ENCODE measurements at places on chromosomes 11 and 22. TPM values are rescaled to one million over a fixed set of nuclear protein-coding genes. Genes with fewer than 3 reads are reported as not detected.
A peak's percentile ranks its signal among the peaks of the same experiment; 100 is the strongest.

- no peak for DNase-seq
These were observed 81.0 kb downstream of the FBXO7 start for GRCh38 chr22:32555581-32555980.

DNA sequence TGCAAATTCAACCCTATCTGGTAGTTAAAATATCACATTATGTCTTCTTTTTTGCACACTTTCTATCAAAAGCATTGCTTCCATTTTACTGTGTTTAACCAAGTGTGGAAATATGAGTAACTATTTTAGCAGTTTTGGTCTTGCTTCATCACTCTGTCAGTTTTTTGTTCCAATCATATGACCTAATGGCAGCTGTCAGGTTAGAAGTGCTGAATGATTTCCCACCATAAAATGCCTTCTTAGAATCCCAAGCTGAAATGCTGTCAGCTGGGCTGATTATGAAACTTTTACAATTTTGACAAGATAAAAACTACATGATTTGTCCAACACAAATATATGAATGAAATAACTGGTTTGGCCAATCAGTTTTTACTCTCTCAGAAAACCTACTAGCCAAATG is 1654.6 kb upstream of the RAG2 start:
- DNase-seq, result no peak

- no peak for DNase-seq
These were observed 774.6 kb upstream of the RAG2 start for GRCh38 chr11:37372667-37373066.

DNA sequence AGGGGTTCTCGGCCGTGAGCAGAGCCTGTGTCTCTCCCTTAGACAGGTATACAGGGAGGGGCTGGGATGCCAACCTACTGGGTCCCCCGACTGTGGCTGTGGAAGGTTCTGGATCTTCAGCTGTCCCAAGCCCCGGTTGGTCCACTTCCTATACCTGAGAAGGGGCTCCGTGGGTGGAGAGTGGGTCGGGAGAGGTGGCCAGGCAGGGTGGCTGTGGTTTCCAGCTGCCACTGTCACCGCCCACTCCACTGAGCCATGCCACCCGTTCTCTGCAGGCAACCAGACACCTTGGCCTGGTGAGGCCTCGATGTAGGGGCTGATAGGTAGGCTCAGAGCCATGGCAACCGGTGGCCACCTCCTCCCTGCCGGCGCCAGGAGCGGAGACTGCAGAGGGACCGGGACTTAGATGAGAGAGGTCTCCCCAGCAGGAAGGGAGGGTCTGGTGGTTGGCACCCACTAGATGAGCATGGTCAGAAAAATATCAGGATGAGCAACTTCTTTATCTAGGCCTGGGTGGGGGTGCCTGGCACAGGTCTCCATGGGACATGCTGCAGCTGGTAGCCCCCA is 53.8 kb downstream of the TRIOBP start:
- no peak for DNase-seq

DNA sequence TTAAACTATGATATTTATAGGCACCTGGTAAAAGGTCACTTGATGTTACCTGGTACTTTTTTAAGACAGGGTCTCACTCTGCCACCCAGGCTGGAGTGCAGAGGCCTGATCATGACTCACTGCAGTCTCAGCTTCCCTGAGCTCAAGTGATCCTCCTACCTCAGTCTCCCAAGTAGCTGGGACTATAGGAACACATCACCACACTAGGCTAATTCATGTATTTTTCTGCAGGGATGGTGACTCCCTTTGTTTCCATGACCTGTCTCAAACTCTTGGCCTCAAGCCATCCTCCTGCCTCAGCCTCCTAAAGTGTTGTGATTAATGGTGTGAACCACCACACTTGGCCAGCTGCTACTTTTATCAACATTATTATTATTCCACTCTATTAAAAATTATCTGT is 47.6 kb downstream of the OR4C45 start:
- no peak for DNase-seq

- no peak for DNase-seq
These were observed 109.1 kb upstream of the TIMP3 start for GRCh38 chr22:32692371-32692770.

DNA sequence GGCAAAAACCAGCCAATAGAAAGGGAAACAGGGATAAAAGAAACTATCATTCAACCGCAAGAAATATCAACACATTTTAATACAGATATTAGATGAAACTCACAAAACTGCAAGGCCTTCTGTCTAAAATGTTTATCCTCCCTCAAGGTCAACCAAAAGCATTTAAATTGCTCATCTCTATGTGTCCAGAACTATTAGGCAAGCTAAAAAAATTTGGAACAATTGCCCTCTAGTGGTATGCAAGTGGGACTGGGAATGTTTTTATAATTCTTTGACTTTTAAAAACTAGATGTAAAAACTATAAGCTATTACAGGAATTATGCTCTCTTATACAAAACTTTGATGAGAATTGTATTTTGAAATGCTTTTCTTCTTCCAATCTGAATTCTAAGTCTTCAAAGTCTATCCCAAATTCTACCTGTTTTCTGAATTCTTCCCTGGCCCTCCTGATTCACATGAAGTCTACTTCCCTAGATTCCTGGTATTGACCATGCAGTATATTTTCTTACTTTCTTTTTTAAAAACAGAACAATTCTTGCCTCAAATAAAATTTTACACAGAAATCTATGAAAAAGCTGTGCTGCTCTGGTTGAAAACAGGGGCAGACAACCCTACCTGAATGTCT is 4.9 kb downstream of the CWC15 start:
- no peak for DNase-seq

- no peak for DNase-seq
These were observed 30.6 kb downstream of the RAB30 start for GRCh38 chr11:83041126-83041525.

DNA sequence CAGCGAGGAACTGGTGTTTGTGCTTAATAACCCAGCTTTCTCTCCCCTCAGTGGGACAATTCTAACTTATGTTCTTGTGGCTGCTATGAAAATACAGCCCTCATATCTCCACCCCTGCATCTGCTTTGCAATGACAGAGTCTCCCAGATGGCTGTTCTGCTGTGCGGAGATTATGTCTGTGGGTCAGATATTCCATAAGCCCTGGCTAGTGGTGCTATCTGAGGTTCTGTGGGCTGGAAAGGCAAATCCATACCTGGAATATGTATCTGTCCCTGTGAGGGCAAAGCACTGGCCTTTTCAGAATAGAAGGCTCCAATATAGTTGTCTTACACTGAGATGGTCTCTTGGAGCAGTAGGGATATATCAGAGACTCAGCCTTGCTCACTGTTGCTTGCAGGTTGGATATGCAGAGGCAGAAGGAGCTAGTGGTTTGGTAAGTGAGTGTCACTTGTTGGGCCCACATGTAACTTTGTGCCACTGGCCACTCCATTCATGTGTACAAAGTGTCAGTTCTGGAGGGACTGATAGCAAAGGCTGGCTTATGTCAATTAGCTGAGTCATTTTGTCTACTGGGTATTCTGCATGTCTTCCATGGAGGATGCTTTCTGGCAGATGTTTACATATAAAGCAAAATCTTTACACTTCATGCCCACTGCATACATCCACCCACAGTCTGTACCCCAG is 246.6 kb downstream of the FAM76B start:
- no peak for DNase-seq

DNA sequence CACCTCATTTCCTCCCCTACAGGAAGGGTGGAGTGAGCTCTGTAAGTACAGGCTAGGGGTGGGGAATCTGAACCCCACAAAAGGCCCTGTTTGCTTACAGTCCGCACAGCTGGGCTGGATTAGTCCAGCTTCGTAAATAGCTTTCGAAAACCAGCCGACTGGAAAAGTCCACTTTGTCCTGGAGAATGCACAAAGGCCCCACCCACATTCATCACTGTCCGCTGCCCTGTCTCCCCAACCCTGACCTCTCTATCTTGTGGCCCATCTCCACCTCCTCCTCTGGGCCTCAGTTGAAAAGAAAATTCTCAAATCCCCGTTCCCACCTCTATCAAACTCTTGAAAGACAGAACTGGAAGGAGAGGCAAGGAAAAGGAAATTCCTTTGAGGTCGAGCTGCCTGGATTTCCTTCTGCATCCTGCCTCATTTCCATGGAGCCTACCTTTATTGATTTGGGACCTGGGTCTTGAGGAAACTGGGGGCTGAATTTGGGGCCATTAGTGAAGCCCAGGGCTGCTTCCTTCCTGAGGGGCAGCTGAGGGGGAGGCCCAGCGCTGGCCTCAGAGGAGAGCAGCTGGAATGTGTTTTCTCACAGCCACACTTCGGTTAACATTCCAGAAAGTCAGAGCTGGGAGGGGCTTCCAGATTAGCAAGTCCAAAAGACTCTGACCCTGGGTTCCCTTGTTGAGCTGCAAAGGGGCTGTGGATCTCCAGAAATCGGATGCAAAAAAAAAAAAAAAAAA is 147.6 kb downstream of the FBXO7 start:
- peak; percentile 81 for DNase-seq

DNA sequence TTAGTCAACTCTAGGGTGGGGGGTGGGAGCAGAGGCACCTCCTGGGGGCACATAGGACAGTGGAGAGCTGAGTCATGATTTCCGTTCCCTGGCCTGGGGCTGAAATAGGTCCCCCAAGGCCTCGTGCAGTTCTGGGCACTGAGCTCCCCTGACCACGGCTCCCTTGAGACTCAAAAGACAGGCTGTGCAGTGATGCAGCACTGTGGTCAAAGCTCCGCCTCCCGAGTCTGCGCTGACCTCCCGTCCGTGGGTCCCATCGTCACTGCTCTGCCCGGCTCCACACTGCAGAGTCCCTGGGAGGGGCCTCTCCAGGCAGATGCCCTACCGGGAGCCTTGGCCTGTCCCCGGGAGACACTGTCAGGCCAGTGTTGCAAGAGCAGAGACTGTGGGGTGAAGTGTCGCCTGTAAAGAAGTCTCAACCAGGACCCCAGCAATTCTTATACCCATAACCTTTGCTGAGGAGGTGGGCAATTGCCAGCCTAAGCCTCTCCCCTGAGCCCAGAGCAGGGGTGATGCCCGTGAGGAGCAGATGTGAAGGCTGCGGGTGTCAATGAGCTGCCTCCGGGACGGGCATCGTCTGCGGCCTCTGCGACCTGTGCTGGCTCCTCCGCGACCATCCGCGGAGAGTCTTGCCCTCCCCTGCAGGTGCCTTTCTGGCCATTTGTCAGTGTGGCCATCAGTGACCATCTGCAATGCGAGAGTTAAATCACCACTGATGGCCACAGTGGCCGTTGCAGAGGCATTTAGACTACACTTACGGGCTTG is 877.3 kb downstream of the BRD1 start:
- DNase-seq, result no peak

- DNase-seq, result no peak
These were observed 13.4 kb downstream of the CPT1A start for GRCh38 chr11:68828155-68828931.

DNA sequence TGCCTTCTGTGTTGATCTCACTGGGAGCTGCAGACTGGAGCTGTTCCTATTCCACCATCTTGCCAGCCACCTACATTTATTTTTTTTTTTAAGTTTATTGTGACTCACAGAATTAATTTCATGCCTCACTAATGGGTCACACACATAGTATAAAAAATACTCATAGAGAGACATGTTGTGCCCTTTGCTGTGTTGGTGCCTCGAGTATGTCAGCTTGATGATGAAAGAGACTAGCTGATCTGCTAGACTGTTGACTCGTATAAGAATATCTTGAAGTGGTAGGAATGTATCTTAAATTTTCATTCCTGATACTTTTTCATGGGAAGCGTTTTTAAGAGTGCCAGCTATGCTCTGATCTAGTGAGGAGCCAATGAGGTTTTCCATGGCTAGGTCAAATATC is 28.6 kb upstream of the AMPD3 start:
- no peak for DNase-seq

The FAM118A gene
- 21.5 TPM for polyA plus RNA-seq

GRCh38 chr11:26904801-26905200 is 89.1 kb upstream of the FIBIN start:
- no peak for DNase-seq

DNA sequence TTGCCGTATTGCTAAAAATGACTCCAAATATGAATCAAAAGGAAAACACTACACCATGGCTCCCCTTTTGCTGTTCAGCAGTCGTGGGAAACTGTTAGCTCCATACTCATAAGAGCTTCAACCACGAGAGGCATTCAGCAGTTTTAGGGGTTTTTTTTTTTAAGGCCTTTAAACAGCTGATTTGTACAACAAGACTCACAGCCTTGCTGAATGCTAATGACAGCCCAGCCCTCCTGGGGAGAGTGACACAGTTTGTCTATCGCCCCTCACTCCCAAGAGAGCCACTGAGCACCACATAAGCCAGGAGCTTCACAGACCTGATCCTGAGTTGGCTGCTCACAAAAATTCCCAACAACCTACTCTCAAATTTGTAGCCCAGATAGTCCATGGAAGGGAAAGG is 32.4 kb downstream of the GALNT18 start:
- DNase-seq, result no peak

The IGSF9B gene
- polyA plus RNA-seq, result 6.0 TPM

DNA sequence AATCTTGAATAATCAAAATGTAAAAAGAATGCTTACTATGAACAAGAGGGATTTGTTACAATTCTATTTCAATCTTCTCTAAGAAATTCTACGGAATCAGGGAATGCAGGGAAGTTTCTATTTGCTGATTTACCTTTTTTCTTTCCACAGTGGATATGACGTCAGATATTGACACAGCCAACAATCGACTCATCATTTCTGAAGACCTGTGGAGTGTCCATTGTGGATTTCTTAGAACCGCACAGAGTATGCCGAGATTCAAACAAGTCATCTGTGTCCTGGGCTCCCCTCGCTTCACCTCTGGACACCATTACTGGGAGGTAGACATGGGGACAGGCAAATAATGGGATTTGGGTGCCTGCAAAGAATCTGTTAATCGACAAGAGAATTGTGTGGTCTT is 4.1 kb upstream of the RFPL1 start:
- no peak for DNase-seq

DNA sequence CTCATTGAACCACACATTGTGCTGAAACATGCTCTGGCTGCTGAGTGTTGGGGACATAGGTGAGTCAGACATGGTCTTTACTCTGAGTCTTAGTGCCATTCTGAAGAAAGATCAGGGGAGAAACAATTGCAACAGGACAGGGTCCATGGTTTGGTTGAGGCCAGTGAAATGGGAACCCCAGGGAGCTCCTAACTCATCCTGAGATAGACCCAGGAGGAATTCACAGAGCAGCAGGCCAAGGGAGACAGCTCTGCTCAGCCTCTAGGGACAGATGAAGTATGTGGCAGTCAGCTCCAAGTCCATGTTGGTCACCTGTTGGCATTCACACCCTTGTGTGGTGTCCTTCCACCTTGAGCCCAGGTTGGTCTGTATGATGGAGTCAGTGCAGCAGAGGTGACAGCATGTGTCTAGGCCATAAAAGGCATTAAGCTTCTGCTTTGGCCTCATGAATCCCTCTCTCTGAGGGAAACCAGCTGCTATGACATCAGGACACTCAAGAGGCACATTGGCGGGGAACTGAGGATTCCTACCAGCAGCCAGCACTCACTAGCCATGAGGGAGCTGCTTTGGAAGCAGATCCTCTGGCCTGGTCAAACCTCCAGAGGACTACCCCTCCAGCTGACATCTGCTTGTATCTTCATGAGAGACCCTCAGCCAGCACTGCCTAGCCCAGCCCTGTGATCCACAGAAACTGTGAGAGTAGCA is 50.3 kb upstream of the MYEOV start:
- no peak for DNase-seq

The NNMT gene
- 0.80 TPM for polyA plus RNA-seq

- DNase-seq, result no peak
These were observed 94.2 kb upstream of the FAT3 start for GRCh38 chr11:92130421-92130831.

- peak; percentile 42 for DNase-seq
These were observed 450 bp upstream of the BCL2L13 start for GRCh38 chr22:17638182-17638431.

- no peak for DNase-seq
These were observed 20.6 kb downstream of the PHF21A start for GRCh38 chr11:46100670-46101069.

The APOBEC3G gene
- 6.8 TPM for polyA plus RNA-seq

GRCh38 chr22:48863965-48864528 is 963.6 kb downstream of the BRD1 start:
- no peak for DNase-seq
